ENCODE measurements at places on chromosomes 7 and 10.
A peak's percentile ranks its signal among the peaks of the same experiment; 100 is the strongest.

DNA sequence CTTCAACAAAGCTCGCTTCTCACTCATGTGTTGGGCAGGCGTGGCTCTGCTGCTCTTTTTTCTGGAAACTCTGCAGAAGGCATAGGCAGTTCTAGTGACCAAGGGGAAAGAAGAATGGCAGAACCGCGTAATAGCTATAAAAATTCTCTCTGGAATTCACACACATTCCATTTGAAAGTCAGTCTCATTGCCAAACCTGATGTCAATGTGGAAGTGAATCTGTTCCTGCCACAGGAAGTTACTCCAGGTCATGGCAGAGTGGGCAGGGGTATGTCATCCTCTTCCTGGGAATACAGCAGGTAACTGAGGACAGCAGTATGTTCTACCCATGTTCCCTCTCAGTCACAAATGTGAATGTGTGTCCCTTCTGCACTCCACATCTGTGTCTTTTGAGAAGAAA is 8.2 kb upstream of the PAXIP1 start:
- no peak for DNase-seq

GRCh38 chr10:13421382-13421917 is 73.4 kb upstream of the SEPHS1 start:
- DNase-seq, result no peak

- peak; percentile 70 for DNase-seq
Measured at GRCh38 chr10:120850911-120851865, at the start of gene WDR11. WDR11 (plus strand) TSS chr10:120851362; CDS start chr10:120851421, 59 bp downstream.

DNA sequence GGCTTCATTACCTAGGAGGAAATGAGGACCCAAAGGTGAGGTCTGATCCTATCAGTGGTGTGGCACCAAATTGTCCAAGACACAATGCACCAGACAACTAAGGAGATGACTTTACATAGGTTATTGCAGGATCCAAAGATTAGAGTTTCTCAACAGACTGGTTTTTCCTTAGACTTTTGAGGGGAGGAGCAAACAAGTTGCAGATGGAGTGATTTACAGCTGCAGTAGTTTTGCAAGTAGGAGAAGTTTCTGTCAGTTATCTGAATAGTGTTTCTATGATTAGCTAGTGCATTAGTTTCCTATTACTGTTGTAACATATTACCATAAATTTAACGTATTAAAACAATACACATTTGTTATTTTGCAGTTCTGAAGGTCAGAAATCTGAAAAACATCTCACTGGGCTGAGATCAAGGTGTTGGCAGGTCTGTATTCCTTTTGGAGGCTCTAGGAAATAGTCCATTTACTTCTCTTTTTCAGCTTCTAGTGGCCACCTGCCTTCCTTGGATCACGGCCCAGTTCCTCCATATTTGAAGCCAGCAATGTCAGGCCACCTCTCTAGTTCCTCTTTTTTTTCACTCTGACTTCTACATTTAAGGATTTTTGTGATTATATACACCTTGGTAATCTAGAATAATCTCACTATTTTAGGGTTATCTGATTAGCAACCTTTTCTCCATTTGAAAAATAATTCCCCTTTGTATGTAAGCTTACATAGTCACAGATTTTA is 994.9 kb downstream of the REEP3 start:
- DNase-seq, result no peak

DNA sequence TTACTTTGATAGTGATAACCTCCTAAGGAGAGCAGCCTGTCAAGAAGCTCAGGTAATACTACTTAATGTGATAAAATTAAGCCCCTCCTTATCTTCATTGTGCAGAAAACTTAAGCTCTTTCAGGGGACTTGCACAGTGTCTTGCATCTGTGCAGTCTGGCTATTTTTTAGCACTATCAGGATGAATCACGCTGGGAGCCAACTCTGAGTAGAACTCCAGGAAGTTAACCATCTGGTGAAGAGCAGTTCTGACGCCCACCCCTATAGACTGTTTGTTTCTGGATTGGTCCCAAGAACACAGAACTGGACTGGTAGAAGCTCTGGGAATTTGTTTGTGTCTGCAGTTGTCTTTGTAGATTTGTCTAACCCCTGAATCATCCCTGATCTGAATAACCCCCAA is 41.9 kb downstream of the AGK start:
- DNase-seq, result no peak

DNA sequence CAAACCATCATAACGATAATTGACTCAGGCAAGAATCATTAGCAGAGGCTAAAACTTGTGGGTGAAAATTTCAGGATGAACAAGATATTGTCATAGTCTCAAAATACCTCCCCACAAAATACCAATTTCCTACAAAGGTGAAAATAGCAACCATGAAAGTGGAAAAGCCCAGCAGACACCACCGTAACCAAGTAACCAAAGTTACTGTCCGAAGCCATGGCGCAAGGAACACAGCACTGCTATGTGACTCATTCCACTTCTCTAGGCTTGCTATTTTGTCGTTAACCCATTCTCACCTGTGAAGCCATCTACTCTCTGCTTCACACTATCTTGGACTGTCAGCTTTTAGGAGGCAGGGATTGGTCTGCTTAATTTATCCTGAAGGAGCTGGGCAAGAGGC is 113.8 kb upstream of the CACUL1 start:
- no peak for DNase-seq

- DNase-seq, result no peak
Measured at GRCh38 chr10:73773152-73773879, 8.5 kb upstream of the CHCHD1 start.

GRCh38 chr7:13827716-13828115 is 161.8 kb downstream of the ETV1 start:
- DNase-seq, result no peak

DNA sequence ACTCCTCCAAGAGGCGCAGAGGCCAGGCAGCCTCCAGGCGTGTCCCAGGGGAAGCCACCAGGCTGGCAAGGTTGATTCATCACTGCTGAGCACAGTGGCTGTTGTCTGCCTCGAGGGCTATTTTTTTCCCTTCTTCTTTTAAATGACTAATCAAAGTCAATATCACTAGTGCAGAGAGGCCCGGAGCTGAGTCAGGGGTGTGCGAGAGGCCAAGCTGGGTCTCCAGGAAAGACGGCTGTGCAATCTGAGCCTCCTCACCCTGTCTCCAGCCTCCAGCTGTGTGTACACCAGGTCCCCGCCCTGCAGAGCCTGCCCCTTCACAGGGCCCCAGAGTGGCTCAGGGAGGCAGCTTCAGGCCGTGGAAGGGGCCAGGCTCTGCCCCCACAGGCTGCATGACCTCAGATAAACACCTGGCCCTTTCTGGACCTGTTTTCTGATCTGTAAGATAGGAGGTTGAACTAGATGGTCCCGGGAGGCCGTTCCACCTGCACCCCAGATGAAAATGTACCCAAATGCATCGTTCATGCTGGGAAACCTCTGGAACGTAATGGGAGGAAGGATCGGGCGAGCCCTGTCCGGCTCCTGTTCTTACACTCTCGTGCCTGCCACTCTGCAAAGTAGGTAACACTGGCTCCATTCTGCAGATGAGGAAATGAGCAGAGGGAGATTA is 3.7 kb downstream of the STX1A start:
- DNase-seq, result peak; percentile 43

GRCh38 chr7:17580141-17580540 is 281.7 kb downstream of the AHR start:
- DNase-seq, result no peak

- DNase-seq, result no peak
Measured at GRCh38 chr7:246451-246850, 43.5 kb upstream of the FOXL3 start.

DNA sequence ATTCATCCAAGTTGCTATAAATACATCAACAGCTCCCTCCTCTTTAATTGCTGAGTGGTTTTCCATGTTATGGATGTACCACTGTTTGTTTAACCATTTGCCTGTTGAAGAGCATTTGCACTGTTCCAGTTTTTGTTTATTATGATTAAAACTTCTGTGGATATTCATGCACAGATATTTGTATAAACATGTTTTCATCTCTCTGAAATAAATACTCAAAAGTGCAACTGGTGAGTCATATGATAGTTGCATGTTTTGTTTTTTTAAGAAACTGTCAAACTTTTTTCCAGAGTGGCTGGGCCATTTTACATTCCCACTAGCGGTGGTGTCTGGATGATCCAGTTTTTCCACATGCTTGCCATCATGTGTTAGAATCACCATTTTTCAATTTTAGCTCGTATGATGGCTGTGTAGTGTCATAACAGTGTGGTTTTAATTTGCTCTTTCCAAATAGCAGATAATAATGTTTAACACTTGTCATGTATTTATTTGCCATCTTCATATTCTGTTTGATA is 33.6 kb downstream of the MEOX2 start:
- DNase-seq, result no peak

DNA sequence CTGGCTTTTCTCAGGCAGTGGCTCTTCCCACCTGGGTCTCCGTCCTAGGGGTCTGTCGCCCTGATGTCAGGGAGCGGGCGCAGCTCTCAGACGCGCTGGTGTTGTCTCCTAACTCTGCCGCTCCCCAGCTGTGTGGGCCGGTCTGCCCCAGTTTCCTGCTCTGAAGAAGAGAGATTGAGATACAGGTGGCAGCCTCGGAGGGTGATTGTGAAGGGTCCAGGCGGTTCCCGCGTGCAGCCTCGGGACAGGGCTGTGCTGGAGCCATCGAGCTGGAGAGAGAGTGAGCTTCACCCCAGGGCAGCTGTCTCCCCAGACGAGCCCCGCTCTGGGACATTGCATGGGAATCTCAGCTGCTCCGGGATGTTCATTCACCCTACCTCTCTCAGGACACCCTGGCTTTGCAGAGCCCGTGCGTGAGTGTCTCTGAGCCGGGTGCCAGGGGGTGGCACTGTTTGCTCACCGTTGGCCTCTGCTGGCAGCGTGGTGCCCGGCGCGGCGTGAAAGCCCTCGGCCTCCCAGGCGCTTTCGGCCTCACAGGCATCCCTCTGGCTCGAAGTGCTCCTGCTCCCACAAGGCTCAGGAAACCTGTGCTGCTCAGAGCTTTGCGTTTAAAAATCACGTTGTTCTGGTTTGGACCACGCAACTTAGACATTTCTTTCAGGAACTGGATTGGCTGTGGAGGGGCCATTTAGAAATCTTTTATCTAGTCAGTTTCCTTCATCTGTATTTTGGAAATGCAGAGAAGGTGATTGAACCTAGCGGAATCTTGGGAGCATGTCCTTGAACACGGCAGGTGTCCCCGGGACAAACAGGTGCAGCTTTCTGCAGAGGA is 33.8 kb upstream of the ZFAND2A start:
- no peak for DNase-seq

DNA sequence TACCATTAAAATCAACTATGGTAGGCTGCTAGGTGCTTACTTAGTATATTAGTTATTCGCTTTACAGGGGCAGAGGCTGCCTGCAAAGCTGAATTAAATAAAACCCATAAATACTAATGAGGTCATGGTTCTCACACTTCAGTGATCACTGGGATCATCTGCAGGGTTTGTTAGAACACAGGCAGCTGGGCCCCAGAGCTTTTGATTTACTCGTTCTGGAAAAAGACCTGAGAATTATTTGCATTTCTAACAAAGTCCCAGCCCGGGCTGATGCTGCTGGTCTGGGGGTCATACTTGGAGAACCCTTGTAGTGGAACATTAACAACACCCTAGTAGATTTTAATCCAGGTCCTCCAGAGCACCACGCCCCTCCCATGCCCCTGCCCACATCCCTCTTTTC is 8.5 kb downstream of the UCN3 start:
- DNase-seq, result no peak

DNA sequence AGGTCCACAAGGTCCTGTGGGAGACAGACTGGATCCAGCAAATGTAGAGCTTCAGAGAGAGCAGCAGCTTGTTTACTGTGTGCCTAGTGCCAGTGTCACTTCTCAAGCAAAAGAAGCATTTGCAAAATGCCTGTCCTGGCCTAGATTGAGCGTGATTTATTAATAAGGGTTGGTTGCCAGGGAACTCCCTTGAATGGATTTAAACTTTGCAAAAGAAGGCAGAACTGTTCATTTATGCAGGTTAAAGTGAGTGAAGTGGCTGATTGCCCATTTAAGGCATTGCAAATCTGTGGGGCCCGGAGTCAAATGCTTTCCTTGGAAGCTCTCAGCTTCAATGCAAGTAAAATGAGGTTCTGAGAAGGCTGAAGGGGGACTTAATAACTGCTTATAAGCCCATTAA is 71.3 kb downstream of the CDHR3 start:
- no peak for DNase-seq

GRCh38 chr10:77516575-77516974 is 121.0 kb downstream of the KCNMA1 start:
- no peak for DNase-seq

GRCh38 chr10:129951101-129951969 is 12.7 kb downstream of the EBF3 start:
- DNase-seq, result no peak

GRCh38 chr10:116237970-116238369 is 35.0 kb downstream of the GFRA1 start:
- no peak for DNase-seq

GRCh38 chr7:92955081-92955480 is 118.7 kb upstream of the CDK6 start:
- DNase-seq, result peak; percentile 15

GRCh38 chr10:43970717-43971116 is 322.0 kb upstream of the ZNF32 start:
- DNase-seq, result no peak

- no peak for DNase-seq
Measured at GRCh38 chr7:23687011-23687410, 7.0 kb downstream of the FAM221A start.

GRCh38 chr7:48251766-48252165 is 80.5 kb downstream of the ABCA13 start:
- no peak for DNase-seq

GRCh38 chr7:121020249-121020988 is 31.9 kb downstream of the CPED1 start:
- no peak for DNase-seq

- no peak for DNase-seq
Measured at GRCh38 chr10:110378533-110379108, 73.9 kb upstream of the SMNDC1 start.

DNA sequence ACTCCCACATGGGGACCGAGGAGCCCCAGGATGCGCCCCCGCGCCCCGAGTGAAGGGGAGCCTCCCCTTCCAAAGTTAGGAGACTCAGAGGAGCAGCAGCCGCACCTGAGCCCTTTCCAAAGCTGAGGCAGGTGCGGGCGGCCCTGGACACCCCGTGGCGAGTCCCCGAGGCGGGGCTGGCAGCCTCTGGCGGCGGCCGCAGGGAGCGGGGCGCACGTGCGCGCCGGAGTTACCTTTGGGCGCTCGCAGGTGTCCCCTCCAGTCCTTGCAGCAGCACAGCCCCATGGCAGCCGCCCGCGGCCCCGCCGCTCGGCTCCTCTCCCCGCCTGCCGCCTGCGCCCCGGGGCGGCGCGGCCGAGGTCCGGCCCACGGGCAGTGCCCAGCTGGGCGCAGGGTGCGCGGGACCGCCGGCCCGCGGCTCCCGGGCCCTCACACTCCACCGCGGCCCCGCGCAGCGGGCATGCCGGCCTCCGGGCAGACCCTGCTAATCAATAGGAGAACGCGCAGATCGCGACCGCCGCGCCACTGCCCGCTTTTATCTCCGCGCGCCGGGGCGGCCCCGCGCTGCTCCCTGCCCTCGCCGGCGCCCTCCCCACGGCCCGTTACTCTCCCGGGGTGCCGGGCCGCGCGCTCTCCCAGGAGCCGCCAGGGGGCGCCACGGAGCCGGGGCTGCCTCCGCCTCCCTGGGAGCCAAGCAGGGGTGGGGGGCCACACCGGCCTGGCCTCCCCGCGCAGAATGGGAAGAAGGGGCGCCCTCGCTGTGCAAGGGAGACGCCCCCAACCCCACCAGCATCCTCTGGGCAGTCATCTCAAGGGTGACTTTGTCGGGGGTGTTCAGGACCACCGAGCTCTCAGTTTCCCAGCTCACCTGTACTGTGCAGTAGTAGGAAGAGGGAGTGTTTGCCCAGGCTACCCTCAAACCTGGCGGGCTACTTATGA is 80.8 kb downstream of the ARHGAP22 start:
- no peak for DNase-seq

GRCh38 chr7:7919449-7919945 is 49.1 kb upstream of the GLCCI1 start:
- DNase-seq, result no peak

Measured in stimulated activated CD8-positive, alpha-beta memory T cell treated with anti-CD3 and anti-CD28 coated beads, Interleukin-2, amount 100 ng/mL, for 48 hours (primary cell).